ENCODE measurements at places on chromosomes 12 and 14.

GRCh38 chr12:6887460-6887859 lies 14.4 kb upstream of the SPSB2 start:
- no peak for DNase-seq

DNA sequence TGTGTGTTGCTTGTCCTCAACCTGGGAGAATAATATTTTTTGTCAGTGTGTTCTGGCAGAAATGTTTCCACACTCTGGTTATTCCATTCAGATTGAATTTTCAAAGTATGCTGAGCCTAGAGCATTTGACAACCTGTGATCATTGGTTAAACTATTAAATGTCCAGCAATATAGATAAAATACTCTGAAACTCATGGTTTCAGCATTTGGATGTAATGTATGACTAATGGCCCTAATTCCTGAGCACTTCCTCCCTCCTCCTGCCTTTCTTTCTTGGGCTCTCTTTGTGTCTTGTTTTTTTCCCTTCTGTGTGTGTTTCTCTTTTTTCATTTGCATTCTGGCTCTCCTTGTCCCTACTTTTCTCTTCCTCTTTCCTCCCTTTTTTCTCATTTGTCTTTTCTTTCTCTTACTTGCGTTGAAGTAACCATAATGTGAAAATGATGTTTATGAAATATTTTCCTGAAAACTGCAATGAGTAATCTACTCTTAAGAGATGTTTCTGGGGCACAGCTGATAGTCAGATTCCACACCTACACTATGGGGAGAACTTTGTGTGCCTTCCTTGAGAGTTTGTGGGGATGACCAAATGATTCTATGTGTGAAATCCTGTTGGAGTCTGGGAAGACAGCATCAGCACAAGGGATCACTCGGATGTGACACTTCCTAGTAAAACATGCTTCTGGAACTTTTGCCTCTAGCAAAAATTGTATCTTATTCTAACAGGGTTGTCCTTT lies 74.6 kb downstream of the FRMD6 start:
- DNase-seq: peak; percentile 64

DNA sequence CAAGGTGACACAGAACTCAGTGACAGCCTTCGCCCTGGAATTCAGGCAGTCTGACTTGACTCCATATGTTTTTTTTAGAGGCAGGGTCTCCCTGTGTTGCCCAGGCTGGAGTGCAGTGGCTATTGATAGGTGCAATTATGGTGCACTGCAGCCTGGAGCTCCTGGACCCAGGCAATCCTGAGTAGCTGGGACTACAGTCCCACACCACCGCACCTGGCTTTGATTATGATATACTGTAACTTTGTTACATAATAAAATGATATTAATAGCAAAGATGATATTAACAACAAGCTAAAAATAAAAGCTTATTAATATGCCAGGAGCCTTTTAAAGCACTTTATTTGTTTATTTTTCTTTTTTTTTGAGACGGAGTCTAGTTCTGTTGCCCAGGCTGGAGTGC lies 9.8 kb downstream of the VSIG10 start:
- no peak for DNase-seq

GRCh38 chr12:52119398-52120254 lies 40.1 kb downstream of the SMIM41 start:
- DNase-seq: peak; percentile 16

DNA sequence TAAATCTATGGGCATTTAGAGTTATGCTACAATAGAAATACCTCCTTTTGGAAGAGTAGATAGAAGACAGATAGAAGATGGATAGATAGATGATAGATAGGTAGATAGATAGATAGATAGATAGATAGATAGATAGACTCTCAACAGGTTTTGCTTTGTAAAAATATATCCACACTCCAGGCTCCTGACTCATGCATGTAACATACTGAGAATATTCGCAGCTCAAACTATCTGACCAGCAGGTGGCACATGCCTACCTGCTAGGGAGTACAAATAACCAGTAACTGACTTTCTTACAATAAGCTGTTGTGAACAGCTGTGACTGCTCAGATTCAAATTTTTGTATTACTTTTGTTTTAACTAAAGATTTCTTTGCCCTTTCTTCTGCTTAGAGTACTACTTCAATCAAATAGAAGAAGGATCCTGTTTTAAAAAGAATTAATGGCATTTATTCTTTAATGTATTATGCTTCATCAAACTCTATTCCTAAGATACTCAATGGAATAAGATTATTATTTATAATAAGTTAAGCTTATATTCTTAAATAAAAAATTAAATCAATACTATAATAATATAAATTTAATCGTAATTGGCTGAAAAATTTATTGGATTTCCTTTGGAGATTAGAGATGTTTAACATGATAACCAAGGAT lies 15.8 kb upstream of the CPNE8 start:
- DNase-seq: peak; percentile 72

- DNase-seq: peak; percentile 93
Measured at GRCh38 chr14:31059152-31059924, 33.2 kb upstream of the STRN3 start.

DNA sequence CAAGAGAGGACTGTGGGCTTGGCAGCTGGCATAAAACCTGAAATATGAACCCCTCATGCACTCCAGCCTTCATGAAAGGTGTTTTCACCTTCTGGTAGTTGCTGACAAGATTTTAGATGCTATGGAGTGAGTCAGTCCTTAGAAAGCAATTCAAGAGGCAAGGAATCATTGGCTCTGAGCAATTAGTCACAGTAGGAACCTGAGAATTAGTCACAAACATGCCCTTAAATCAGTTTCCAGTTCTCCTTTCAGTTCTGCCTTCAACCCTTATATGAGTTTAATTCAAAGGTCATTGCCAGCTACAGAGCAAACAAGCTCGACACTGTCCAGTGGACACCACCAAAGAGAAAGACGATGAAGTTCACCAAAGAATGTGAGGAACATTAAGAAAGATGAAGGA lies 472.3 kb downstream of the GLT1D1 start:
- DNase-seq: no peak

- DNase-seq: no peak
Measured at GRCh38 chr14:50836515-50836914, 5.6 kb upstream of the NIN start.

DNA sequence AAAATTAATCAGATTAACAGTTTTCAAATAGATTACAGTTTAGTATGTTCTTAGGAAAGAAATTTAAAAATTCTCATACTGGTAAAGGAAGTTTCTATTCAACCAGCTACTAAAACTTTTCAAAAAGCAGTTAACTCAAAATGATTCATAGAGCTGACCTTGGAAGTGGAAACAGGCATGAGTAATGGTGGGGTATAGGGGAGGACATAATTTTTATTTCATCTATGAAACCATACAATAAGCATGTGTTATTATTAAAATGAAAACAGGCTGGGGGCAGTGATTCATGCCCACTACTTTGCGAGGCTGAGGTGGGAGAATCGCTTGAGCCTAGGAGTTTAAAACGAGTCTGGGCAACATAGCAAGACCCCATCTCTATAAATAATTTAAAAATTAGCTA lies 73.0 kb downstream of the DNAI7 start:
- no peak for DNase-seq

GRCh38 chr14:55122440-55122986 lies 6.5 kb upstream of the LGALS3 start:
- DNase-seq: peak; percentile 69

- peak; percentile 66 for DNase-seq
Measured at GRCh38 chr12:114480337-114481199, 74.6 kb upstream of the TBX5 start.

DNA sequence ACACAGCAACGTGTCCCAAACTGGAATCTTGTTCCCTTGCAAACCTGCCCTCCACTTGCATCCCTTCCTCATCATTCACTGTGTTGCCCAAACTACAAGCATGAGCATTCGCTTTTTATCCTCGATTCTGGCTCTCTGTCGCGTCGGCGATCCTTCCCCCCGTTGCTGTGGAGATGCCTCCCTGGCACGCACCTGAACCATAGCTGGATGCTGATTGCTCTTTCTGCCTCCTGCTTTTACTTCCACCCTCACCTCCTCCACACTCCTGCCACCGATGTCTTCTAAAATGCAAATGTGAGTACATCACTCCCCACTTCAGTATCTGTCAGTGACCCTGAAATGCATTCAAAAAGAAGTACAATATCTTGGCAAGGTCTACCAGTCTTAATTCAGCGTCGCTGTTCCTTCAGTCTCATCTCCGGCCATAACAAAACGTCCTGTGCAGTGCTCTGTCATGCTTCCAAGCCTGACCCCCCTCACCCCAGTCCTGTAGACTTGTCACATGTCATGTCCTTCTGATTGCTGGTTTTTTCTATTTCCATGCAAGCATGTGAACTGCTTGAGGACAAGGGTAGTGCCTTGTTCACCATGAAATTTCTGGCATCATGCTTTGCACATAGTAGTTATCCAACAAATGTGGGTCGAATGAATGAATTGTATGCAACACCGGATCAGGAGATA lies 2.5 kb upstream of the PPP2R5C start:
- no peak for DNase-seq

DNA sequence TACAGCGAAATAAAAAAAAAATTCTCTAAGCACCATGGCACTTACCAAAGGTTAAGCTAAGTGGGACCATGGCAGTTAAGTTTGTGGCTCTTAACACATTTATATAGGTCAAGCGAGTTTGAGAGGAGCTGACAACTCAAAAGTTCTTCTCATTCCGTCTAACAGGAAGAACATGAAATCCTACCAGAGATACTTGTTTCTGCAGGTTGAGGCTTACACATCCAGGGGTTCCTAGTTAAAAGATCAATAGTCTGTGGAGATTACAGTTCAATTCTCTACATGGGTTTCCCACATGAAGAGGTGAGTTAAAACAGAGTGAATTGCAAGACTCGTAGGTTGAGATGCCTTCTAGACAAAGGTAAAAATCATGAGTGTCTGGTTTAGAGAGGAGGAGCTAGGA lies 142.6 kb downstream of the EMP1 start:
- DNase-seq: no peak

- DNase-seq: no peak
Measured at GRCh38 chr14:73770977-73771847, 57.0 kb upstream of the PNMA1 start.

DNA sequence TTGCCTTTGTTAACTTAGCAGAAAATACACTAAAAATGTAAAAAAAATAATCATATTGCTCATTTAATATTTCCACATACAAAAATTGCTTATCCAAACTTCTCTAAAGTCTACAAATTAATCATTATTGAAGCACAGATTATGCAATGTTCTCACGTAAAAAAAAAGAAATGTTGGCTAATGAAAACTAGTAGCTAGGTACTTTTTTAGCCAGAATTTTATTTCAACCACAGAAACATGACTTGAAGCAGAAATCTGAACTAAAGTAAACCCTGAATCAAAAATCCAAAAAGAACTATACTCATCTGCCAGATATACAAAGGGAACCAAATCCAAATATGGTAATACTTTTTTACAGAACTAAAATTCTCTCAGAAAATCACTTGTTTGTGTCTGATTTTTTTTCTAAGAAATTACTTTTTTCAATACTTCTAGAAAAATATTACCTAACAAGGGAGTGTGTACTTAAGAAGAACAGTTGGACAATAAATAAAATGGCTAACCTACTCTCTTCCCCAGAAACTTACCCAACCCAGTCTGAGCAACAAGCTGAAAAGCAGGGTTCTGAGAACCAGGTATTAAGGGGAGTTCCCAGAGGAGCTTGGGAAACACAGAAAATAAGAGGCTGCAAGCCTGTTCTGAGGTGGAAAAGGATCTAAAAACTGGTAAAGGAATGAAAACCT lies 78.4 kb upstream of the RAP1B start:
- DNase-seq: no peak

DNA sequence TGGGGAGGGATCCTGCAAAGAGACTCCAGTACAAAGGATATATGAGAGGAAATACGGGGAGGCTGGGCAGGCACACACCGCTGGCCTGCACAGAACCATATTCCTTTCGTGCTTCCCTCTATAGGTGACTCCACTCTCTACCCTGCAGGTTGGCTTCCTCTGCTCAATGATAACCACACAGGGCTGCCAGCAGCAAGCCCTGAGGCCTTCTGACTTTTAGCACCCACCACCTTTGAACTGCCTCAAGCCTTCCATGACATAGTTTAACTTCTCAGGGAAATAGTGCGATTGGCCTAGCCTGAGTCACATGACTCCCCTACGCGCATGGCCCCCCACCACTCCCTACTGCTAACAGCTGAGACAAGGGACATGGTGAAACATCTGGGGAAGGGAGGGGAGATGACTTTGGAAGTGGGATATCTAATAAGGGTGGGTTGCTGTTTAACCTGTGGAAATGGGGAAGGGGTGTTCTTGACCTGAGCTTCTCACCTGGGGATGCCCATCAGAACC lies 3.0 kb upstream of the FOXN3 start:
- no peak for DNase-seq

DNA sequence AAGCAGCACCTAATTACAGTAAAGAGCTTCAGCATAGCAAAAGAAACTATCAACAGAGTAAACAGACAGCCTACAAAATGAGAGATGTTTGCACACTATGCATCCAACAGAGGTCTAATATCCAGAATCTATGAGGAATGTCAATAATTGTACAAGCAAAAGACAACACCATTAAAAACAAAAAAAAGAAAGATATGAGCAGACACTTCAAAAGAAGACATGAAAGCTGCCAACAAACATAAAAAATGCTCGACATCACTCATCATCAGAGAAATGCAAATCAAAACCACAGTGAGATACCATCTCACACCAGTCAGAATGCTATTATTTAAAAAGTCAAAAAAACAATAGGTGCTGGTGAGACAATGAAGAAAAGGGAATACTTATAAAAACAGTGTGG lies 273.1 kb downstream of the TMTC2 start:
- DNase-seq: no peak

GRCh38 chr14:68471029-68471963 lies 321.6 kb downstream of the ZFP36L1 start:
- no peak for DNase-seq

DNA sequence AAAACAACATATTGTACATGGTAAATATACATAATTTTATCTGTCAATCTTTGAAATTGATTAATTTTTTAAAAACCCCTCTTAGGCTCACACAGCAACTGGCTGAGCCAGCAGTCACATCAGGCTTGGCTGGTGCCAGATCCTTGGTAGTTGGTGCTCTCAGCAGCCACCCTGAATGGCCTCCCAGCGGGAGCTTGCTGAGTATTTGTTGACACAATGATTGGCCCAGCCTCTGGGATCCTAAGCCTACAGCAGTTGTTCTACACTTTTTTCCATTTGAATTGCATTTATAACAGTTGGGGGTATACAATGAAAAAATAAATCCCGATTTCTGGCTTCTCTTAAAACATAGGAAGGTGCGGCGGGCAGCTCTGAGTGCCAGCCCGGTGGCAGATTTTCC lies 11.1 kb downstream of the PRKAB1 start:
- DNase-seq: no peak

- DNase-seq: no peak
Measured at GRCh38 chr14:67952786-67953185, 133.2 kb downstream of the RAD51B start.

GRCh38 chr12:12804432-12804886 lies 8.7 kb upstream of the DDX47 start:
- DNase-seq: peak; percentile 55

DNA sequence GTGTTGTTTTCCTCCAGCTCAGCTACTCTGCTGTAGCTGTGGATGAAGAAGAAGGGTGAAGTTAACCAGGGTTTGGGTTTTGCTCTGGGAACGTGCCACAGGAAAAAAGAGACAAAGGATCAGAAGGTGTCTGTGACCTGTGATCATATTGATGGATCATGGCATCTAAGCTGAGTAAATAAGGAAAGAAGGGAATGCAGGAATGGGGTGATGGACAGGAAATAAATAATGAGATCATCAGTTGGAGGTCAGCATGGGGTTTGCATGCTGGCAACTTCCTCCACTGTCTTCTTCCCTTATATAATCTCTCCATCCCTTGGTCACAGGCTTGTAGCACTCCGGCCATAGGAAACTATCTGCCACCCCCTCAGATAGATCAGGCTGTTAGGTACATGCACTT lies 430.3 kb upstream of the PDE3A start:
- DNase-seq: no peak

- DNase-seq: peak; percentile 1
Measured at GRCh38 chr12:33476058-33476457, 36.4 kb upstream of the SYT10 start.

Measured in fibroblast of pulmonary artery (primary cell).